Airway epithelial cell (primary cell): ENCODE measurements at places on chromosomes 7 and 10. TPM values are rescaled to one million over a fixed set of nuclear protein-coding genes. Genes with fewer than 3 reads are reported as not detected.

Gene BLOC1S2
- 73.5 and 76.9 TPM in 2 replicates for total RNA-seq

Gene DNAJC12
- 0.14 and 0.28 TPM in 2 replicates for total RNA-seq

Gene OPALIN
- total RNA-seq: not detected in 2 replicates

Gene EVX1
- not detected in 2 replicates for total RNA-seq

Gene LIPF
- total RNA-seq: not detected in 2 replicates

Gene GPR141
- total RNA-seq: 5.4 and 5.6 TPM in 2 replicates

Gene LRMDA
- 1.3 TPM in 2 replicates for total RNA-seq

Gene ST8SIA6
- not detected in 2 replicates for total RNA-seq
